CD4-positive, alpha-beta T cell (primary cell): ENCODE measurements at places on chromosomes 16 and 17.
A peak's percentile ranks its signal among the peaks of the same experiment; 100 is the strongest.

- no peak for DNase-seq
Measured at GRCh38 chr16:87098976-87099720, 218.0 kb downstream of the C16orf95 start.

DNA sequence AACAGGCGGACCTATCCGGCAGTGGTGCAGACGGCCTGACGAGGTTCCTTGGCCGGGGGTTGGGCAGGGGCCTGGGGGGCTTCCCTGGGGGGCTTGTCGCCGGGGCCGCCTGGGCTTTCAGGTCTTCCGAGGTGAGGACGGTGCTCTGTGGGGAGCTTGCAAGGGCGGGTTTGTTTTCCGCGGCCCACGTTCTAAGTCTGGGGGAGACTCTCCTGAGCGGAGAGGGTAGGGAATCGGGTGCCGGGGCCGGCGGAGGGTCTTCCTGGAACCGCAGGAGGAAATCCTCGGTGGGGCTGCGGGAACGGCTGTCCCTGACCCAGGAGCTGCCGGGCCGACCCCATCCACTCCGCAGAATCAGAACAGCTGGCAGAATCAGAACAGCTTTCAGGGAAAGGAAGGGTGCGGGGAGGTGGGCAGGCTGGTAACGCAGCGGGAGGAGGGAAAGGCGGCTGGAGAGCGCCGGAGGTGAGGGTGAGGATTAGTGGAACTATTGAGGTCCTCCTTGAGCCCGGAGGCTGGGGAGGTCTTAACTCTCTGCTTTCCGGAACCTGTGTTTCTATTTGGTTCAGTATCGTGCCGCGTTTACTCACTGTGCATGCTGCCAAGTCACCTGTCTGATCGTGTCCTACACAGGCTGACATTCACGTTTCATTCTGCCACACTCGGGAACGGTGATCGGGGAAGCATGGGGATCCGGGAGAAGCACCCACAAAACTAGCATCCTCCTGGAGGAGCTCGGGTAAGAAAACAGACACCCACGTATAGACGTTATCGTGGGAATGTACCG is 28.9 kb downstream of the CPSF4L start:
- DNase-seq = no peak

DNA sequence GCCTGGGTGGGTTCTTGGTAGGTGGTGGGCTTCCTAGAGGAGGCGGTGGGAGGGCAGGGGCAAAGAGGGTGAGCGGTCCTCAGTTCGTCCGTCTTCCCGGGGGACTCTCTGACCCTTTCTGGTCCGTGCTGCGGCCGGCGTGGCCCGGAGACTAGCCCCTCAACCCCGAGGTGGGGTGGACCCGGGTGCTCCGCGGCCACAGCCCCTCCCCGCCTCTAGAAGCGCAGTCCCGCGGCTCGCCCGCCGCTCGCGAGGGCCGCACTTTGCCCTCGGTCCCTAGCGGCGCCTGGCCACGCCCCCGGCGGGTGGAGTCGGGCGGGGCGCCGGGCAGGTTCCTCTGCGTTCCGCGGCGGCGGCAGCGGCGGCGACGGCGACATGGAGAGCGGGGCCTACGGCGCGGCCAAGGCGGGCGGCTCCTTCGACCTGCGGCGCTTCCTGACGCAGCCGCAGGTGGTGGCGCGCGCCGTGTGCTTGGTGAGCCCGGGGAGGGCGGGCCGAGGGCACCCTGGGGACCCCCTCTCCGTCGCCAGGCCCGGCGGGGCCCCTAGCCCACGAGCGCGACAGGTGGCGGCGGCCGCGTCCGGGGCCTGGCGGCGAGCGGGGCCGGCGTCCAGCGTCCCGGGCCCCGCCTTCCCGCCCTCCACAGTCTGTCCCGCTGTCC is at the start of gene SYNGR2:
SYNGR2 (plus strand) TSS at position 340 of the 661 bp plus-strand sequence; CDS start at position 376, 36 bp downstream.
- peak; percentile 84 for DNase-seq

GRCh38 chr17:6660805-6661463 is 9.4 kb downstream of the C17orf100 start:
- DNase-seq = no peak

DNA sequence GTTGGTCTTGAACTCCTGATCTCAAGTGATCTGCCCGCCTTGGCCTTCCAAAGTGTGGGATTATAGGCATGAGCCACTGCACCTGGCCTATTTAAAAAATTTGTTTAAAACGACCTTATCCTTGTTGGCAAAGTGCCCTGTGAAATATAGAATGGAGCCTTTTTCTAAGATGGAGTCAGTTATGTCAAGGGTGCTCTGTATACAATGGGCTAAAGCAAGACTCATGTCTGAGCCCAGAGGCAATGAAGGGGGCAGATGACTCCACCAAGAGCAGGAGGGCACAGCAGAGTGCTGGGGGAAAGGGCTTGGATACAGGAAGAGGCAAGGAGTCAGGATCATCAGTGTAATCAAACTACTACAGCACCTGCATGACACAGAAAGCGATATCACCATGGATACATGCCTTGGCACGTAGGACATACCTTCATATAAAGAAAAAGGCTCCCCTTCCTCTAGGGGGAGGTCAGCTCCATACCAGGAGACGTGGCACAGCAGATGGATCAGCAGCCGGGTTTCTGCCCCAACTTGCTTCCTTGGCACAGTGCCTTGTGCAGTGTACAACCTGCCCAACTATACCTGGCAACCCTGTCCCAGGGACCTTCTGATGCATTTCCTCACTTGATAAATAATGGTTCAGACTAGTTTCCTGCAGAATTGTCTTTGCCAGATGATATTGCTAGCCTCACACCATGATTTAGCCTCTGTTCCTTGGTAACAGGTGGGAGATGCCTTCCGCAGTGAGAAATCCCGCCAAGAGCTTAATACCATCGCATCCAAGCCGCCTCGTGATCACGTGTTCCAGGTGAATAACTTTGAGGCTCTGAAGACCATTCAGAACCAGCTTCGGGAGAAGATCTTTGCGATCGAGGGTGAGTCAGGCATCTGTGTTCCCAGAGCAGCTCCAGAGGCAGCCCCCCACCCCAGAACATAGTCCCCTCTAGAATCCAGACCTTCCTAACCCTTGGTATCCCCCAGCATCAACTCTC is 15.3 kb downstream of the ITGAM start:
- no peak for DNase-seq
